Stimulated activated CD8-positive, alpha-beta memory T cell treated with anti-CD3 and anti-CD28 coated beads, Interleukin-4, amount 100 ng/mL, for 24 hours (primary cell): ENCODE measurements at places on chromosomes 4 and X.

DNA sequence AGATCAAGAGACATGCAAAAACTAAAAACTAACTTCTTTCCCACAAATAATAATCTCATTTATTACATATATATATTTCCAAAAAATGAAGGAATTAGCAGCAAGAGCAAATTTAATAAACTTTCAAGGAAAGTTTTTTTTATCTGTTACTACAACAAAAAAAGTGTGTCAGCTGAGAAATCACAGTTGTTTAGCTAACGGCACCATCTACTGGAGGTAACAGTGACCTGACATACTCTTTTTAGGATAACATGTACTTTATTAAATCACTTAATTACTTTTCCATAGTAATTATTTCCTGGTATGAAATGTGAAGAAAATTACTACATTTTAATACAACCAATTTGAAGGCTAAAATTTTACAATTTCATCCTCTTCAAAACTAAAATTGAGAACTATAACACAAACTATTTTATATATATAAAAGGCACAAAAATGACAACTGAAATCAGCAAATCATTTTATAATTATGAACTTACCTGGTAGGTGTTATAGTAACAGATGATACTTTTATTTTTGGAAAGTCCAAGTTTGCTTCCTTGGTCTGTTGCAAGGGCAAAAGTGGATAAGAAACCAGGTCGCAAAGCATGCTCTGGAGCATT is 9.1 kb downstream of the LAMTOR3 start:
- DNase-seq, result no peak

DNA sequence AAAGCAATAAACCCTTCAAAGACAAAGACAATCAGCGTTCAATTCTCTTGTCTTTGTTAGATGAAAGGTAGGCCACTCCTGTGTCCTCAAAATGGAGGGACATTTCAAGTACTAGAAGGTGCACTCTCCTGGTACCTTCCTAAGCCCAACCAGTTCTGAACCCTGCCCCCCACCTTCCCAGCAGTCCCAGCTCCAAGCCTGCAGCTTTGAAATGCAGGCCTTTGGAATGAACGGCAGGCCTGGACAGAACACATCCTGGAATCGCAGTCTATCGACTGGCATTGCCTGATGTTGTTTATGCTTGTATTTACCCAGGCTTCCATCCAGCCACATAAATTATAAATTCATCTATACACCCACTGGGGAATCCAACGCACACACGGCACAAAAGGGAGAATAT is 47.4 kb downstream of the RASGEF1B start:
- no peak for DNase-seq

- DNase-seq, result peak; percentile 5
Measured at GRCh38 chr4:158729716-158730559, 6.7 kb upstream of the PPID start.

GRCh38 chrX:123337886-123338639 is 154.0 kb downstream of the GRIA3 start:
- no peak for DNase-seq

DNA sequence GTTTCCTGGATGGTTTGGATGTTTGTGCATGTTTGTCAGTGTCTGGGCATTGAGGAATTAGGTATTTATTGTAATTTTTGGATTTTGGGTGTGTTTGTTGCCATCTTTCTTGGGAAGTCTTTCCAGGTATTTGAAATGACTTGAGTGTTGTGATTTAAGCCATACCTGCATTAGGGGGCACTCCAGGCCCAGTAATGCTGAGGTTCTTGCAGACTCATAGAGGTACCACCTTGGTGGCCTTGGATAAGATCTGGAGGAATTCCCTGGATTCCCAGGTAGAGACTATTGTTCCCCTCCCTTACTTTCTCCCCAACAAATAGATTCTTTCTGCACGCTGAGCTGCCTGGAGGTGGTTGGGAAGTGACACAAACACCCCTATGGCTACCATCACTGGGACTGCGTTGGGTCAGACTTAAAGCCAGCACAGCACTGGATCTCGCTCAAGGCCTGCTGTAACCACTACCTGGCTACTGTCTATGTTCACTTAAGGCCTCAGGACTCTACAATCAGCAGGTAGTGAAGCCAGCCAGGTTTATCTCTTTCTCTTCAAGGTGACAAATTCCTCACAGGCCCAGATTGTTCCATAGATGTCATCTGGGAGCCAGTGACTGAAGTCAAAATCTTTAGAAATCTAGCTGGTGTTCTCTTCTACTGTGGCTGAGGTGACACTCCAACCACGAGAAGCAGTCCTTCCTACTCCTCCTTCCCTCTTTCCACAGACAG is 643.6 kb downstream of the PDHA2 start:
- no peak for DNase-seq

DNA sequence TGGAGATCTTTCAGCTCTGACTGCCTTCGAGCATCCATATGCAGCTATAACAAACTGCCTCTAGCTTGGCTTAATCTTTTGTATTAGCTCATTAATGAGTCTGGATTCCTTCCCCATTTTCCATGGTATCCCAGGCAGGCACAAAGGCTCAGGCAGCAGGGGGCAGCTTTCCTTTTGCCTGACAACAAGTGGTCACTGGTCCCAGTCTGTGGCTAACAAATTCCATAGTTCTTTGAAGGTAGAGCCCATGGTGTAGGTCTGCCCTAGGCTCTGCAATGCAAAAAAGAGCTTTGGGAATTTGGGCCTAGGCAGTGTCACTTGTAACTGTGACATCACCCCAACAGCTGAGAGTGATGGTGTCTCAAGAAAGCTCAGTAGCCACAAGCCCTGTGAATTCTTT is 234.4 kb upstream of the GPC4 start:
- DNase-seq, result no peak

- DNase-seq, result no peak
Measured at GRCh38 chr4:84362896-84363655, 136.0 kb downstream of the NKX6-1 start.

GRCh38 chr4:107843391-107843790 is 18.7 kb downstream of the SGMS2 start:
- no peak for DNase-seq

DNA sequence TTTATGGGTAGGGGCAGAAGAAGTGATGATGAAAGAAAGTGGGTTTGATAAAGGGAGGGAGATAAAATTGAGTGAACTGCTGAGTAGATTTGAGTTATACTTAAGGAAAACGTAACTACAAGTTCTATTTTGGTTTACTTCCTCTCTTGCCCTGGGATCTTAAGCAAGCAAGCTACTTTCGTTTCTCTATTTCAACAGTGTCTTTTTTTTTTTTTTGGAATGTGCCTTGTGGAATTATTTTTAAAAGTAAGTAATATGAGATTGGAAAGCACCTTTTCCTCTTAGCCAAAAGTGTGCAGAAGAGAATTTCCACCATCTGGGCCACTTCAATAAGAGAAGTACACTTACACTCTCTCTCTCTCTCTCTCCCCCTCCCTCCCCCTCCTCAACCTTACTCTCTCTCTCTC is 16.0 kb upstream of the C4orf36 start:
- DNase-seq, result no peak

- DNase-seq, result no peak
Measured at GRCh38 chr4:140374130-140374477, 658 bp downstream of the SCOC start.

GRCh38 chr4:168550064-168550766 is 53.4 kb downstream of the PALLD start:
- no peak for DNase-seq

- no peak for DNase-seq
Measured at GRCh38 chrX:95893636-95894035, 791.0 kb upstream of the DIAPH2 start.

- DNase-seq, result no peak
Measured at GRCh38 chr4:123507376-123507775, 110.8 kb downstream of the SPRY1 start.

DNA sequence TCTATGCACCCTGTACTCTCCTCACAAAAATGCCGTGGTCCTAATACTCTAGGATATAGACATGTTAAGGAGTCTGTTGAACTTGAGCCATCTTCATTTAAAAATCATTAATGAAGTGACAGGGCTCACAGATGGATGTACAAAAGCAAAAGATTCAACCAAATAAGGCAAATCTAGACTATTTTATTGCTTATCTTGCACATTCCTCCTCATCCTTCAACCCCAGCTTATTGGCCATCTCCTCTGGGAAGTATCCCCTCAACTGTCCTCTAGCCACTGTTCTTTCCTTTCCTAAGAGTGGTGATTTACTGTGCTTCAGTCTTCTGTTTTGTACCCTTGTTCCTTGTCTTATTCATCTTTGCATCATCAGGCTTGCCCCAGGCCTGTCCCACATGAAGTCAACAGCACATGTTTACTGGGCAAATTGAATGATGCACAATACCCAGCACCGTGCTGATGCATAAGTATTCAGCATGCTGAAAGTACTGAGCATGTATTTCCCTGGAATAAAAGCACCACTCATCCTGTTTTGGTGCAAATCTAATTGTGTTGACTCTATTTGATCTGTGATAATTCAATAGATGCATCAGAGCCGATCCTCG is 287.3 kb upstream of the CLNK start:
- no peak for DNase-seq

GRCh38 chr4:80361329-80361900 is 25.9 kb downstream of the CFAP299 start:
- no peak for DNase-seq

- DNase-seq, result no peak
Measured at GRCh38 chr4:94304365-94304971, 38.2 kb downstream of the HPGDS start.

- DNase-seq, result no peak
Measured at GRCh38 chr4:54473798-54474197, 184.0 kb upstream of the KIT start.

- DNase-seq, result no peak
Measured at GRCh38 chr4:5561286-5561685, 147.1 kb downstream of the EVC2 start.

GRCh38 chr4:181599134-181599533 is 644.1 kb upstream of the TENM3 start:
- no peak for DNase-seq

DNA sequence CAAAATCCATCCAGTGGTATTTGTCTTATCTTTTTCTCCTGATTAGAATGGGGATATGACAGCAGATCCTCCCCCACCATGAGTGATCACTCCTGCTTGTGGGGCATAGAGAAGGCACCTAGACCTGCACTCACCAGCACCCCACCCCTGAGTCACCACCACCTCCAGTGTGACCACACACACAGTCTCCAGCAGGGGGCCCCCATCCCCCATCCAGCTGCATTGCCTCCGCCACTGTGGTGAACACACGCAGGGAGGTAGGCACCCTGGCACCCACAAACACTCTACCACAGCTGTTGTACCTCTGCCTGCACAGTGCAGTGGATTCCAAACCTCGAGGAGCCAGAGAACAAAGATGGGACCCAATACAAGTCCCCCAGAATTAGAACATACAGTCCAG is 9.0 kb upstream of the MAGEA8 start:
- peak; percentile 72 for DNase-seq

- DNase-seq, result no peak
Measured at GRCh38 chr4:171256223-171256622, 557.0 kb upstream of the GALNTL6 start.

DNA sequence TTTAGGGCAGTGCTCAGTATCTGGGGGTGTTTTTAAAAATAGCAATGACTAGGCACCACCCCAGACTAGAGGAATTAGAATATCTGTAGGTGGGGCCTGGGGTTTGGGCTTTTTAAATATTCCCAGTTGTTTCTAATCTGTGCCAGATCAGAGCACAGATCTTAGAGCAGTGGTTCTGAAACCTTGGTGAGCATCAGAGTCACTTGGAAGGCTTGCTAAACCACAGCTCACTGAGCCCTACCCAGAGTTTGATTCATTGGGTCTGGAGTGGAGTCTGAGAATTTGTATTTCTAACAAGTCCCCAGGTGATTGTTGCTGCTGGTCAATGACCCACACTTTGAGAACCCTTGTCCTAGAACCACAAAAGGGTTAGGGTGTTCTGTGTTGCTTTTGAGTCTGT is 16.7 kb downstream of the HADH start:
- no peak for DNase-seq

GRCh38 chr4:186557486-186557885 is 2.1 kb upstream of the MTNR1A start:
- DNase-seq, result no peak

GRCh38 chr4:68569466-68570121 is 6.5 kb downstream of the UGT2B17 start:
- no peak for DNase-seq

DNA sequence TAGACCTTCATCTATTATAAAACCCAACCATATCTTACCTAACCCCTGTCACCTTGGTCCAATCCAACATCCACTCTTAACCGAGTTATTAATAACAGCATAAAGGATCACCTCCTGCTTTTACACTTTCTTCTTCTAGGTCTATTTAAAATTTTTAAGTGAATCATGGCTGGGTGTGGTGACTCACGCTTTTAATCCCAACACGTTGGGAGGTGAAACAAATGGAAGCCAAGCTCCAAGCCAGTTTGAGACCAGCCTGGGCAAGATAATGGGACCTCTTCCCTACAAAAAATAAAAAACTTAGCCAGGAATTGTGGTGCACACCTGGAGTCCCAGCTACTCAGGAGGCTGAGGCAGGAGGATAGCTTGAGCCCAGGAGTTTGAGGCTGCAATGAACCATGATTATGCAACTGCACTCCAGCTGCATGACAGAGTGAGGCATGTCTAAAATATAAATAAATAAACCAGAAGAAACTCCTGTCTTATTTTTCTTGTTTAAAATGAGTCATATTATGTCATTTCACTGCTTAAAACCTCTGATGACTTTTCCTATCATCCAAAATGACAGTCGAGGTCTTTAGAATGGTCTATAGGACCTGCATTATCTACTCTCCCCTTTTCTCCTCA is 188.4 kb downstream of the GASK1B start:
- DNase-seq, result no peak

DNA sequence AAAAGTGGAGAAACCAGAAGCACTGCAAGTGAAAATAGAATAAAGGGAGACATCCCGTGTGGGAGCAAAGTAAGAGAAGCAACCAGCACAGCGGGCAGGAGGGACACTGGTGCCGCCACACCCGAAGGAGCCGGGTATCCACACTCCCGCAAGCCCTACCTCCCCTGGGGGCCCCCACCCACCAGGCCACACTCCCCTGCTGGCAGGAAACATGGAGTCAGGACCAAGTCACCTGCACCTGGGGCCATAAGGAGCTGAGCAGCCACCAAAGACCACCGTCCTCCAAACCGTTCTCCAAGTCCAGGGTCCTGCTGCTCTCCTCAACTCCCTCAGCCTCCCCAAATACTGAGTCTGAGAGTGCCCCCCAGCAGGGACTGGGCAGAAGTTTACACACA is 30.5 kb downstream of the FGFRL1 start:
- no peak for DNase-seq
